BJ (cell line): ENCODE measurements at places on chromosomes 3 and 15. TPM values are rescaled to one million over a fixed set of nuclear protein-coding genes. Genes with fewer than 3 reads are reported as not detected.

- DNase-seq, result no peak
Observed at GRCh38 chr3:41106691-41107090, 92.6 kb upstream of the CTNNB1 start.

DNA sequence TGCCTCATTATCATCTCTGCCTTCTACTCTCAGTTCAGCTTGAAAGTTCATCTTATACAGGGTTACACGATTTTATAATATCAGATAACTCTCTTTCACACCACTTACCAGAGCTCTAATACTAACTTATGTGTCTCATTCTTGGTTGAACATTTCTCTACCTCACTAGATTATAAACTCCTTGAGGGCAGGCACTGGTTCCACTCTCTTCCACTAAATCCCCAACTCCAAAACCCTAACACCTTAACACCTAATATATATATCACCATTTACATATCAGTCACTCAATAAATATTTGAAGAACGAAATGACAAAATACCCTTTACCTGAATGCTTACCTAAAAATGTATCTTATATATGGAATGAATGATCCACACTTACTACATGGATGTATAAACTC, 977.2 kb downstream of the FHIT start:
- DNase-seq, result no peak

GRCh38 chr3:13161021-13161759, 88.0 kb upstream of the IQSEC1 start:
- DNase-seq, result no peak

DNA sequence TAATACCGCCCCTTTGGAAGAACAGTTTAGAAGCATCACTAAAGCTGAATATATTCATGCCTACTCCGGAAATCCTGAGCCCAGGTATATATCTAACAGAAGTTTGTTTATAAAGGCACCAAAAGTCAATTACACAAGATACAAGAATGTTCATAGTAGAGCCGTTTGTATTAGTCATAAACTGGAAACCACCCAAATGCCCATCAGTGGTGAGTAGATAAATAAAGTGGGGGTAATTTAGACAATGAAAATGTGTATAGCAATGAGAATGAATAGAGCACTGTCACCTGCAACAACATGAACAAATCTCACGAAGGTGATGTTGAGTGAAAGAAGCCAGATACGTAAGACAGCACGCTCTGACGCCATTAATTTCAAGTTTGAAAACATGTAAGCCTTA, 68.3 kb upstream of the GLCE start:
- no peak for DNase-seq

DNA sequence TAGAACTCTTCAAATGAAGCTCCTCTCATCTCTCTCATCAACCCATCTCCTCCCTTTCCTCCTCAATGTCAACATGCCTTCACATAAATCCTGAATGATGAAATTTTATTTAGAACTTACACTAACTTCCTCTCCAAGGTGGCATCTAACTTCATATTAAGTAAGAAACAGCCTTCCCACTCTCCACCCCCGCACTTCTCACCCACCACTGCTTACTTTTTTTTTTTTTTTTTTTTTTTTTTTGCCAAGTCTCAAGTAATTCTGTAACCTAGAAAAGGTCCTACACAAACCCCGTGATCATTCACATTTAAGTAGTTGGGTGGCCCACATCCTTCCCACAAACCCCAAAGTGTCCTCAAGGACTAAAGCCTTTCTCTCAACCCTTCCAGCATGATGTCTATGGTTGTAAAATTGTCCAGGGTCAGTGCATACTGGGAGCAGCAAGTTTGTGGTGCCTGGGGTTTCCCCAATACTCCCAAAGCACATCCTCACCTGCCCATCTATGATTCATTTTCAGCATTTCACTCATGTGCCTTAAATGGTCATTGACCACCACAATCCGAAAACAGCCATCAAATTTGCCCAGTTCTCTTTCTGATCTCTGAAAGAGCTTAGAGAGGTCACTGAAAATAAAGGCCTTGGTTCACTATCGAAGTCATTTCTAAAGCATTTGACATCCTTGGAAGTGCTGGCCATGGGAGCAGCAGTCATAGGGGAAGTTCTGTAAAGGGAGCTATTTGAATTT, 47.2 kb downstream of the CD86 start:
- DNase-seq, result no peak

- DNase-seq, result no peak
Observed at GRCh38 chr3:77500721-77501120, 460.8 kb downstream of the ROBO2 start.

DNA sequence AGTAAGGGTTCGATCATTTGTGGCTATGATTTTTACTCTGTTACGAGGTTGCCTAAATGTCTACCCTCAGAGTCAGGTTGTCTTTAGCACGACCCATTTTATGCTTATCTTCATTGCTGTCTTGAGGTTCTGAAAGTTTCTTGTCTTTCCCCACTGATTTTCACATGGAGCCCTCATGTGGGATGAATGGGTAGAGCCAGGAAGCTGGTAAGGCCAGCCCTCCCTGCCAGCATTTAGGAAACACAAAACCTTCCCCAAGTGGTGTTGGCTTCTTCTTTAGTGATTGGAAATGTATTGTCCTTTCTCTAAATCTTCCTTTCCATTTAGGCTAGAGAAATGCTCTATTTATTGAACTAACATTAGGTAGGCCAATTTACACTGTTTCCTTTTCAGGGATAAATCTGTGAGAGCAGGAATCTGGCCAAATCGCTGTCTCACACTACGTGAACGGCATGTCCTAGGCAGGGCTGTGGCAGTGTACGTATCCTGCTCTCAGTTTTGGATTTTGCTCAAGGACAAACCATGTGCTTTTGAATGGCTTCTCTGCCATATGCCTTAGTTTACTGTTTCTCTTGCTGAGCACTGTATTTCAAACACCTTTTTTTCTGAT, 43.7 kb downstream of the MYZAP start:
- DNase-seq, result no peak

GRCh38 chr3:113245761-113246161, 34.4 kb downstream of the BOC start:
- no peak for DNase-seq

- DNase-seq, result no peak
Observed at GRCh38 chr15:88535100-88535499, 11.4 kb downstream of the DET1 start.

DNA sequence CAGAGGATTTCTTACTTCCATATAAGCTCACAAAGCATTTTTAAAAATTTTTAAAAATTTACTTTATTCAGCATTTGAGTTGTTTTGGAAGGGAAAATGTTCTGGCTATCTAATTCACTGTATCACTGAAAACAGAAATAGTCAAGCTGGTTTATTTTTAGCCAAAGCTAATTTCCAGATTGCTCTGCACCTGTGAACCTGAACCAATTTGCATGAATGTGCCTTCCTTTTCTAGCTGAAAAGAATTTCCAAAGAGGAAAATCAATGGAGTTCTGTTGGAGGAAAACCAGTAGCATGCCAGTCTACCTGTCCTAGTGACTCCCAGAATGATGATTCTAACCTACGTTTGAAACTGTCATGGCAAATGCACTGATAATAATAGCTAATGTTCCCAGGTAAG, 134.2 kb upstream of the LIPC start:
- DNase-seq, result no peak

DNA sequence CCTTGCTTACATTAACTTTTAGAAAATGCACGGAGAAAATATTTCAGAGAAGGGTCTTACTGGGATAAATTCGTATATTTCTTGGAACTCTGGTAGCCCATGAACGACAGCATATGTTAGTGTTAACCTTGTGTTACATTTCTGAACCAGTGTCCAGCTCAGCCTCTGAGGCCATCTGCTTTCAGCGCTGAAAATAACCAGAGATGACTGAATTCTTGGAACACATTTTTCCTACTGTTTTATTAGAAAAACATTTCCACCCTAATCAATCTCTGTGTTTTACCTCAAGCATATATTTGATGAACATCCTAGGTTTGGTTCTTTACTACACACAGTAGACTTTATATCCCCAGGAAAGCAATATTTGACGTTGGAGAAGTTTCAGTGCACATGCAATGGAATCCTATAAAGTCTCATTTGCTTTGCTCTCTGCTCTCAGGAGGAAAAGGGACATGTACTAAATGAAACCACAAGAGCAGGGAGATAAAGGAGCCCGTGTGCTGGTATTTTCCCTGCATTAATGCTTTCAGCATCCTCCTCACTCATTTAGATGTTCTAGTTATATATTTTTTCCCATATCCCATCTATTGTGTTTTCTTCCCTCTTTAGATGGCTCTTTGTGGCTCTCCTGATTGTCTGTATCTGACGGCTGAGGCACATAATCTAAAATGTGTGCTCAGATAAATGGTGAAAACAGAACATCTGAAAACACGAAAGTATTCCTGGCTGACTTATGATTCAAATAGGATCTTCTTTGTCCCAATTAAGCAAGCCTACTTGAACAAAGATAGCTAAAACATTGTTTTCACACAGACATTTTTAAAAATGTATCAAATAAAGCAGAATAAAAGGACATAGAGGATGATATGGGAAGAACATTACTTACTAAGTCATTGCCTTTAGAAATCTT, 151.7 kb upstream of the KCNMB2 start:
- DNase-seq, result no peak

GRCh38 chr3:13338231-13338630, 81.9 kb downstream of the NUP210 start:
- DNase-seq, result no peak

- DNase-seq, result no peak
Observed at GRCh38 chr3:159982442-159982974, 6.1 kb upstream of the IL12A start.

- no peak for DNase-seq
Observed at GRCh38 chr15:74812533-74812932, at the start of gene LMAN1L. Gene LMAN1L (plus strand): TSS chr15:74812835. CDS start chr15:74812855, 20 bp downstream.

DNA sequence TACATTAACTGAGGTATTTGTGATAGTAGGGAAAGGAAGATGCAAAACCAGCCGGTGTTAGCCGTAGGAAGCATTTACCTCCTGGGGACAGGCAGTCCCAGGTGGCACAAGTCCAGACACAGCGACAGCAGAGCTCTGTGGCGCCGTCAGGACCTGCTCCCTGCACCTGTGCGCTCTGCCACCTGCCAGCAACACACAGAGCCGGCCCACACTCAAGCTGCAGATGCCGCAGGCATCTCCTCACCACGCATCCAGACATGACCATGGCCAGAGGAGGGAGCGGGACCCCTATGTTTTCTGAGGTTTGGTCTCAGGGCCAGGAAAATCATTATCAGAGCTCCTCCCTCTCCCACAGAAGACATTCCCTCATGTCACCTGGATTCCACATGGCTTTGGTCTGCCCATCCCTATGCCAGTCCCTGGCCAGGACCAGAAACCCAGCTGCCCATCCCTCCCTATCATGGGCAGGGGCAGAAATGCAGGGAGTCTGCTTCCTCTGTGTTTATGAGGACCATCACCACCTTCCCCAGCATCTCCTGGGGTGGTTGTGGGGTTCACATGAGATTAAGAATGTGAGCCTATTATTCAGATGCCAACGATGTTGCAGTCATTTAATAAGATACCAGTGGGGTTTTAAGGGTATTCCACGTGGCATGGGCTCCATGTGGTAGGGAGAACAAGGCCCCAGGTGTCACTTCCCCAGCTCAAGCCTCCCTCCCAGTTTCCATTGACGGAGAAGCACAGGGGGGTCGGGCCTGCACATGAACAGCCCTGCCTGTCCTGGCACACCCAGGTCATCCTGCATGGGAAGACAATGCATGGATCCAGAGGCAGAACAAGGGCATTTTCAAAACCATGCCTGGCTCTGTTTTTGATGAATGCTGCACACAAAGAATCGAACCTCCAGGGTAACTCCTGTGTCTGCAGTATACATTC, 251.1 kb downstream of the OCA2 start:
- DNase-seq, result no peak

DNA sequence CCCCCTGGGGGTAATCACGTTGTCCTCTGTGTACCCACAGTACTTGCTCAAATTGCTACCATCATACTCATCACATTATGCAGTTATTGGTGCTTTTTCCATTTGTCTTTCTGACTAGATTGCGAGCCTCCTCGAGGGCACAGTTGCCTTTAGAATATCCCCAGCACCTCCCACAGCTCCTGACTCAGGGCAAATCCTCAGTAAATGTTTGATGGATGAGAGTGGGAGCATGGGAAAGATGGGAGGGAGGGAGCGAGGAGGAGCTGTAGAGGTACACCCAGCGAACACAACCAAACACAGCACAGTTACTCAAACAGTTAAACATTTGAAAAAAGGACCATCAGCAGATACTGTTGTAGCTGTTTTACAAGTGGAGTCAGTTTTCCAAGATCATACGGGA, 27.9 kb downstream of the SIDT1 start:
- no peak for DNase-seq

DNA sequence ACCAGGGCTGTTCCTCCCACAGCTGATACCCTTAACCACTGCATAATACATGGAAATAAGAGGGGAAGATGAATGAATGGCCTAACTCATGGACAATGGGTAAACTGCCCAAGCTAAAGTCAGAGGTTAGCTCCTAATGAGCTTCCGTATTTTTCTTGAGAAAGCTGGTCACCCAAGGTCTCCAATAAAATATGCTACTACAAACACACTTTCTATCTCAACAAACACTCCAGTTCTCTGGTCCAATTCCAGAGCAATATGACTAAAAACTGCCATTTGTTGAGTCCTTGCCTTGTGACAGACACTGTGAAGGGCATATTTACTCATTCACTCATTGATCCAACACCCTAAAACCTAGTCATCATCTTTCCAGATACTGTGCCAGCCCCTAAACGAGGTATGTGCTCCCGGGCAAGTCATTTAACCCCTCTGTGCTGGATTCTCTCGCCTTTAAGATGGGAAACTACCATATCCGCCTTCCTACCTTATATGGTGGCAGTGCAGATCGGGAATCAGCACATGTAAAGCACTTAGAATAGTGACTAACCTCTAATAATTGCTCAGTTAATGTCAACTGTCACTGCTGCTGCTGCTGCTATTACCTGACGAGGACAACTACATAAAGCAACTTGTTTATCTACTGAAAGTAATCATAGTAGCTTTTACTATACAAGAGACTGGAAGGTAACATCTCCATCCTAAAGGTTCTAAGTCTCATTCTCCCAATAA, 89.1 kb downstream of the XXYLT1 start:
- DNase-seq, result no peak

GRCh38 chr3:181050738-181051137, 61.2 kb upstream of the DNAJC19 start:
- DNase-seq, result no peak

DNA sequence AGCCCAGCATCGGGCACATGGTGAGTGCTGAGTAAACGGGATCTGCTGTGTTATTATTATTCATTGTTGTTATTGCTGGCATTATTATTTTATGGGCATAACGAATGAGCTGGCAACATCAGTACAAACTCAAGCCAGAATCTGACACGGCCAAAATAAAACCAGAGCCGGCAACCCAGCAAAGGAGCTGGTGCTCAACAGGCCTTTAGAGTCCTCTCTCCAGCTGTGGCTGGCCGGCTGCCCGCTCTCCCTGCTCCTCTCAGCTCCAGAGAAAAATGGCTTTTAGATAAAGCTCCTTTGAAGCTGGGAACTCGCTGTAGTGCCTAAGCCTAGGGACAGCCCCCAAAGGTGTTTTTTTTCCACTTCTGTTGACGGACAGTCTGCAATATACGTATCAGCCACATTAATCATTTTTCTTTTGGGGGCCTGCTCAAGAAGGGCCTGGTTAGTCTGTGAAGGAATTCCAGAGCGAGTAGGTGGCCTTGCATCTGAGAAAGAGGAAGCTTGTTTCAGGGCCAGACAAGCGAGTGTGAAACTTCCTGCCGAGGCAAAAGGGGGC, 193.9 kb upstream of the UBE2E1 start:
- no peak for DNase-seq

The ROBO1 gene
- polyA plus RNA-seq, result 33.9 and 49.7 TPM in 2 replicates

The OIP5 gene
- 4.0 and 5.6 TPM in 2 replicates for polyA plus RNA-seq

The IMPG2 gene
- polyA plus RNA-seq, result 0.10 and 0.15 TPM in 2 replicates

The TGM4 gene
- polyA plus RNA-seq, result not detected in 2 replicates

The PRRT3 gene
- 1.9 and 4.0 TPM in 2 replicates for polyA plus RNA-seq

The ARGFX gene
- not detected in 2 replicates for polyA plus RNA-seq
